ENCODE measurements at places on chromosomes 5 and 9.
A peak's percentile ranks its signal among the peaks of the same experiment; 100 is the strongest.

GRCh38 chr9:16727452-16728136 is 142.9 kb downstream of the BNC2 start:
- no peak for DNase-seq

GRCh38 chr9:135926402-135927194 is 19.3 kb upstream of the CAMSAP1 start:
- DNase-seq, result peak; percentile 22

DNA sequence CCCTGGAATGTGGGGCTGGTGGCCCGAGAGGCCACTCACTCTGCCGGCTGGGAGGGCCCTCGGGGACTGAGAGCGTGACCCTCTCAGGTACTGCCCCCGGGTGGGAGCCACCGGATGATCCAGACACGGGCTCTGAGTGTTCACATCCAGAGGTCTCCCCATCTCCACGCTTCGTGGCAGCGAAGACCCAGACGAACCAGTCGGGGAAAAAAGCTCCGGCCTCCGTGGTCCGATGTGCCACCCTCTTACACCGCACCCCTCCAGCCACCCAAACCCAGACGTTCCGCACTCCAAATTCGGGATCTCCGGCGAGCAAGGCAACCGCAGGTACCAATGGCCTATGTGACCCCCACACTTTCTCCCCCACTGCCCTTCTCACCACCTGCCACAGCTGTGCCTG is 49.5 kb downstream of the AMBP start:
- DNase-seq, result no peak

- DNase-seq, result no peak
These were observed 20.7 kb downstream of the CDH6 start for GRCh38 chr5:31214229-31214628.

- no peak for DNase-seq
These were observed 5.2 kb downstream of the BTNL9 start for GRCh38 chr5:181045316-181045715.

DNA sequence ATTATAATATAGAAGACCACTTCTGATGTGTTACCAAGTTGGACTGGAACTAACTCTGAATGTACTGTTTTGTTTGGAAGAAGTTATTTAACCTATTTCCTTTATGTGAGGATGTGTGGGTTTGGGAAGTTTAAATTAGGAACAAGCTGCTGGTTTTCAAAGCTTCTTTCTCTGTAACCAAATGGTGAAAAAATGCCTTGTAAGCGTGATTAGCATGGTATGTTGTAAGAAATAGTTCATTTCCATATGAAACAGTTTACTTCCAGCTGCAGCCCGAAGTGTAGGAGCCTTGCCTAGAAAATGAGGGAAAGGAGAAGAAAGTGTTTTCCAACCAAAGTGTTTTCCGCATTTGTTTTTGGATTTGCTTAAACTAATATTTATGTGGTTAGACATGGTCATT is 36.0 kb downstream of the TTC1 start:
- no peak for DNase-seq

DNA sequence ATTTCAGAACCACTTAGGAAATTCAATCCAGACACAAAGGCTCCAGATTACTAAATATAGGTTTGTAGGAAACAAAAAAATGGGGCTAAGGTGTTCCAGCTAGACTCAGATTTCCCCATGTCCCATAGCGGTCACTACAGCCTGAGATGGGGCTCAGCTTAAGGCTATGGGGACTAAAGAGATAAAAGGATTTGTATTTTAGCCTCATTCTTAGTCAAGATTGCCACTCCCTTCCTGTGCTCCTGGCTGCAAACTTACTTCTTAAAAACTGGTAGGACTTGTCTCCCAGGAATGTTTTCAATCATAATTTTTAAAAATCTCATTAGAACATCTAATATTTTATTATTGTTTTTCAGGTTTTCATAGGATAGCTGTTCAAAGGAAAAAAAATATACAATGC is 253.8 kb upstream of the DAB2 start:
- DNase-seq, result no peak

Data from NCI-H2029 (cell line).